Cortex of kidney (tissue), 1 donor: ENCODE measurements at places on chromosomes 5 and 9.

GRCh38 chr9:136374183-136374575 lies 710 bp upstream of the CARD9 start:
- DNase-seq, result no peak

- DNase-seq, result no peak
These were observed 12.9 kb downstream of the TRAF2 start for GRCh38 chr9:136899196-136899595.

DNA sequence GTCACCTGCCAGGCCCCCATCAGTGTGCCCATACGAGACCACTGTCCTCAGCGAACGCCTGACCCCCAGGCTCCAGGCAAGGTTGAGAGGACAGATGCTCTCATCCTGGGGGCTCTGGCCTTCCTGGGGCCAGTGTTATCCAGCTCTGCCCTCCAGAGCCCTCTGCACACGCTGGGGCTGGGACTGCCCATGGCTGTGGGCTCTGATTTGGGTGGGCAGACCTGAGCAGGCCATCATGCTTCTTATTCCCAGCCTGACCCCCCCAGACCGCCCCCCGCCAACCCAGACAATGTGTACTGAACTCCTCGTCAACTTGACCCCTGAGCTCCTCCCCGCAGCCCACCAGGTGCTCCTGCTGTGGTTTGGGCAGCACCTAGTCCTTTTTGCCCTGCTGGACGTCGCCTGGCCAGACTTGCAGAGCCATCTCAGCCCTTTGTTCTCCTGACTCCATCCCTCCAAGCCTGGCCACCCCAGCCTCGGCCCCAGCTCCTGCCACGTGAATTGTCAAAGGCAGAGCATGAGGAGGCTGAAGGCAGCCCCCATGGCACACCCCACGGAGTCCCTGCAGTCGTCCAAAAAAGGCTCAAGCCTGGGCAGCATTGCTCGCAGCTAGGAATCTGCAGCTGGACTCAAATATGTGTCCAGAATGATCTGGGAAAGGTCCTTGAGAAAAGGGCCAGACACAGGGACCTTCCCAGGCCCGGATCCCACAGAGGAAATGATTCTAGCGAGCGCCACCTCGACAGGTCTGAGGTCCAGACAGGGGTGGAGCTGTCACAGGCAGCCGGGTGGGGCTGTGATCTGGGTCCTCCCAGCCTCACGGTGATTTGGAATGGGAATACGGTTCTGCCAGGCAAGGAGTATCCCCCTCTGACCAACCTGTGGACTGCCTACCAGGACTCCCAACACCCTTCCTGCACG lies 87.0 kb downstream of the ADAMTS2 start:
- DNase-seq, result no peak

DNA sequence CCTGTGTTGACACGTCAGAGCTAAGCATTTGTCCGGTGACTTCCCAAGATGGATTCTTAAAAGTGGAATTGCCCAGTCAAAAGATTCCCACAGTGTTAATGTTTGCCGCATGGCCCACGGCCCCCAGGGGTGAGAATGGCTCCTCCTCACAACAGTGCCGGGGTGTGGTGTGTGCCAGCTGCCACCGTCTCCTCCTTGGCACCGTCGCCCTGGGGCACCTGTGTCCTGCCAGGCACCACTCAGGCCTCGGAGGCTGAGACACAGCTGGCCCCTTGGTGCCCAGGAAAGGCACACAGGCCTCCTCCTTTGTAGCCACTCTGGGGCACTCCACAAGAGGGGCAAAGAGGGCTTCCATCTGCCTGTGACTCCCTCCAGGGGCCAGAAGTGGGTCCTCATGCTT lies 4.3 kb downstream of the KCNT1 start:
- DNase-seq, result no peak

DNA sequence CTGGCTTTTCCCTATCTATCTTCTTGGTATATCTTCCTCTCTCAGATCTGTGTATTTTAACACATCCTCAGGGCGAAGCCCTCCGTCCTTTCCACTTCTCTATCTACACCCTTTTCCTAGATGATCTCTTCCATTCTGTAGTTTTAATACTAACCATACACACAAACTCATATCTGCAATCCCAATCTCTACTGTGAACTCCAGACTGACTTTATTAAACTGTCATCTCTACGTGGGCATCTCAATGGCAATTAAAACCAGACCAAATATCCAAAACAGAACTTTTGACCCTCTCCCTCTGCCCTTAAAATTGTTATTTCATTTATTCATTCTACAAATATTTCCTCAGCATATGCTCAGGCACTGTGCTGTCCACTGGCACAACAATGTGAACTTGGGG lies 7.1 kb downstream of the FNIP1 start:
- DNase-seq, result no peak

DNA sequence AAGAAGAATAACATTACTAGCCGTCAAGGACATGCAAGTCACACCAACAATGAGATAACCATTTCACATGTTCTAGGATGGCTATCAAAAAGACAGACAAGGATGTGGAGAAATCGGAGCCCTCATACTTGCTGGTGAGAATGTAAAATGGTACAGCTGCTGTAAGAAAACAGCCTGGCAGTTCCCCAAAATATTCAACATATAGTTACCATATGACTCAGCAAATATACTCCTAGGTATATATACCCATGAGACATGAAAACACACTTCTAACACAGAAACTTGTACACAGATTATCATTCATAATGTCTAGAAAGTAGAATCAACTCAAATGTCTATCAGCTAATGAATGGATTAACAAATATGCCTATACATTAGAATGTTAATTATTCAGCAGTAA lies 105.4 kb upstream of the PCAT7 start:
- DNase-seq, result no peak

DNA sequence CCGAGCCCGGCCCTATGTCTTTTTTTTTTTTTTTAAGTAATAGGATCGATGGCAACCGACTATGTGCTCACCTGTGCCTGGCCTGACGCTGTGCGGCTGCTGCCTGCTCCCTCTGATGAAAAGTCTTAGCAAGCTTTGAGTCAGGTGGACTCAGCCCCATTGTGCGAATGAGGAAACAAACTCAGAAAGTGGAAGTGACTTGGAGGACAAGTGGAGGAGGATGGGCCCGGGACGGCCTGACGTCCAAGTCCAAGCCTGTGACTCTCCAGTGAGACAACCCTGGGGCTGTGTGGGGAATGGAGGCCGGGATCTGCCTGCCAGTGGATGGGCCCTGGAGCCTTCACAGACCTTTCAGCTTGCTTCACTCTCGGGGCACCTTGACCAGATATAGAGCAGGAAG lies 57.9 kb downstream of the EXD3 start:
- DNase-seq, result no peak

GRCh38 chr5:51395245-51395644 lies 12.0 kb downstream of the ISL1 start:
- DNase-seq, result no peak

- DNase-seq, result no peak
These were observed 63.0 kb upstream of the TAF11L2 start for GRCh38 chr5:17434982-17435381.

GRCh38 chr5:138455232-138455930 lies 9.9 kb upstream of the EGR1 start:
- DNase-seq, result no peak
